ENCODE measurements at places on chromosomes 12 and 14.

GRCh38 chr14:63096186-63096585, 50.9 kb upstream of the KCNH5 start:
- DNase-seq: no peak

DNA sequence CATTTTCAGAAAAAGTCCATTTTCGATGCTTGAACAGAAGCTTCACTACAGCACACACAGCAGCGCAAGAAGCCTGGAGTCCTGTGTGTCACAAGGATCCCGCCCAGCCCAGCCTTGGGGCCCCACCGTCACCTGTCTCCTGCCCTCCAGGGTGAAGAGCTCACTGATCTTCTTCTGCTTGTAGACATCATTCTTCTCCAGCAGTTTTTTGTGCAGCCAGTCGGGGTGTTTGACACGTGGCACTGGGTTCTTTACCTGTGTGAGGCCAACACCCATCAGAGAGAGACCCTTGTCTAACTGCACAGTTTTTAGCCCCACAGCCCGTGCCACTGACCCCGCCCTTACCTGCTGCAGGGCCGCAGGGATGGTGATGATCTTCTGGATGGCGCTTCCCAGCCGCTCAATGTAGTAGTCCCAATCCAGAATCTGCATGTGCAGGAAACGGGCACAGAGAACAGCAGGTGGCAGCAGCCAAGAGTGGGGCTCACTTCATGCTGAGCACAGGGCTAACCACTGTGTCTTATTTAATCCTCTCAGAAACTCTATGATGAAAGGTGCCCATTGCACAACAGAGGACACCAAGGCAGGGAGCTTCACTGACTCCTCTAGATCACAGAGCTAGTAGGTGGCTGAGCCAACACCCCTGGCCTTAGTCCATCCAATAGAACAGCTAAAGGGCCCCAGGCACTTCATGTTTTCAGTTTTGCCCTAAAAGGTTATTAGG, 30.0 kb downstream of the POLE start:
- DNase-seq: no peak

- DNase-seq: no peak
These were observed 596 bp upstream of the BICD1 start for GRCh38 chr12:32105986-32106516.

DNA sequence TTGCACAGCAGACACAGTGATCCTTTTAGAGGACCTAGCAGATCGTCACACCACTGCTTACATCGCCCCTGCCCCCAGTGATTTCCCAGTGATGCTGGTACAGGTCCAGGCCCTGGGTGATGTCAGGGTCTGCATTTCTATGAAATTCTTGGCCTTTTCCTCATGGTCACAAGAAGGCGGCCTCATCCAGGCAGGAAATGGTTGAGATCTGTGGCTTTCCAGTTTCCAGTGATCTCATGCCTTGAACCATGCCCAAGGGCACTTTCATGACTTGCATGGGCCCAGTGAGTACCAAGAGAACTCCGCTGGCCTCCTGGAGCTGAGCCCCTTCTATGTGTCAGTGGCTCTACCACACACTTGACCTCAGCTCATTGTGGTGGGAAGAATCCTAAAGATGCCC, 41.9 kb upstream of the BDKRB2 start:
- DNase-seq: no peak

- DNase-seq: peak; percentile 25
These were observed 42.4 kb upstream of the GPATCH2L start for GRCh38 chr14:76109087-76109880.

GRCh38 chr14:70282666-70283065, 76.8 kb downstream of the COX16 start:
- no peak for DNase-seq

GRCh38 chr12:66170606-66171005, 810 bp upstream of the TMBIM4 start:
- DNase-seq: no peak

DNA sequence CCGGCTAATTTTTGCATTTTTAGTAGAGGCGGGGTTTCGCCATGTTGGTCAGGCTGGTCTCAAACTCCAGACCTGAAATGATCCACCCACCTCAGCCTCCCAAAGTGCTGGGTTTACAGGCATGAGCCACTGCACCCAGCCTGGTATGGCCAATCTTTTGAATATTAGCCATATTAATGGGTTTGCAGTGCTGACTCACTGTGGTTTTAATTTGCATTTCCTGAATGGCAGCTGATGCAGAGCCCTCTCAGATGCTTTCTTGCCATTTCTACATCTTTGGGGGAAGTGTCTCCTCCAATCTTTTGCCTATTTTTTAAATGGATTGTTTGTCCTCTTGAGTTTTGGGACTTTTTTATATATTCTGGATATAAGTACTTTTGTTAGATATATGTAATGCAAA, 55.5 kb upstream of the NPAS3 start:
- DNase-seq: no peak

DNA sequence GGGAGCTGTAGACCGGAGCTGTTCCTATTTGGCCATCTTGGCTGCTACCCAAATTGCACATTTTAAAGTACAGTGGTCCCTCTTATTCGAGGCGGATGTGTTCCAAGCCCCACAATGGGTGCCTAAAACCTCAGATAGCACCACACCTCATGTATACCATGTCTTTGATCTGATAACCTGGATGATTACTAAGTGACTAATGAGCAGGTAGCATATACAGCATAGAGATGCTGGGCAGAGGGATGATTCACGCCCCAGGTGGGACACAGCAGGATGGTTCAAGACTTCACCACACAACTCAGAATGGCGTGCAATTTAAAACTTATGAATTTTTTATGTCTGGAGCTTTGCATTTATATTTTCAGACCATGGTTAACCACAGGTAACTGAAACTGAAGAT, 255.0 kb downstream of the AKAP6 start:
- DNase-seq: no peak

DNA sequence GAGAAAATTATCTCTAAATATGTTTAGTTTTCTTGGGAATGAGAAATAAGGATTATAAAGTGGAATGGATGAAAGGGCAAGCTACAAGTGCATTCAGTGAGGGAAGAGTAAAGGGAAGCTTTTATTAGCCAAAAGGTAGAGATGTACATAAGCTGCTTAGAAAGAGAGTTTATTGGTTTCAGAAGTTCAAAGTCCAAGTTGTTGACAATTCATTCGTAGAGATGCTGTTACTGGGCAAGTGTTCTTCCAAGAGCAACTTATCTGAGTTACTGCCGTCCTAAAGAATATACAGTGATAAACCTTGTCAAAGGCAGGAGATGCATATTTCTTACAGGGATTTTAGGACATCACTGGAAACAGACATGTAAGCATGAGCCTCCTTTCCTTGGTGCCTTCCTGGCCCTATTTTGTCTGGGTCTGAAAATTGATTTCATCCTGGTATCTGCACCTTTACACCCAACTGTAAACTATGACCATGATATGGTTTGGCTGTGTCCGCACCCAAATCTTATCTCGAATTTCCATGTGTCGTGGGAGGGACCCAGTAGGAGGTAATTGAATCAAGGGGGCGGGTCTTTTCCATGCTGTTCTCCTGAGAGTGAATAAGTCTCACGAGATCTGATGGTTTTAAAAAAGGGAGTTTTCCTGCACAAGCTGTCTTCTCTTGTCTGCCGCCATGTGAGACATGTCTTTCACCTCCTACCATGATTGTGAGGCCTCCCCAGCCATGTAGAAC, 46.8 kb downstream of the TRMT5 start:
- DNase-seq: no peak

GRCh38 chr12:68231229-68231628, 5.6 kb upstream of the IL26 start:
- DNase-seq: no peak

- DNase-seq: no peak
These were observed 1.9 kb downstream of the TMTC2 start for GRCh38 chr12:82688596-82688995.

DNA sequence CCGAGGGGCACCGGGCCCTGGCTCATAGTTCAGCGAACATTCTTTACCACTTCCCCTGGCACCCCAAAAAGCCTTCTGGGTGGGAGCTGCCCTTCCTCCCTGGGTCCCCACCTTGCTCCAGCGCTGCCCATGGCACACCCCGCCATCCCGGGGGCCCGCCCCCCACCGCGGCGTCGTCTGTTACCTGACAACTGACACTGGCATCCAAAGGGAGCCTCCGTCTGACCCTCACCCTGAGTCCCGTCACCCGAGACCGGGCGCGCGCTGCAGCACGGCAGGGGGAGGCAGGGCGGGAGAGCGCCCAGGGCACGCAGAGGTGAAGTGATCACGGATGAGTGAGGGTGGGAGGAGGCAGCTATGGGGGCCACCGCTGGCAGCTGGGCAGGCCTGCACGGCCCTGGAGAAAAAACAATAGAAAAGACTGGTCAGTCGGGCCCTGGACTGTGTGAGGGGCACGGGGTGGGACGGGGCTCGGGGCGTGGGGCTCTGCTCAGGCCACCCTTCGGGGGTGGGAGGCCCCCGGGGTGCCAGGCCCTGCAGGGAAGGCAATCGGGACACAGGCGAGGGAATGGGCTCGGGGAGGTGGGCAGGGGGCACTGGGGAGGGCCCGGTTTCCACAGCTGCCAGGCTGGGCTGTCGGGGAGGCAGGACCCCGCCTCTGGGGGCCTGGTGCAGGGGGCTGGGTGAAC, 40.7 kb downstream of the BCL11B start:
- DNase-seq: no peak

- peak; percentile 1 for DNase-seq
These were observed 155.3 kb upstream of the CCDC196 start for GRCh38 chr14:66330916-66331315.

- no peak for DNase-seq
These were observed 30.4 kb upstream of the GNPNAT1 start for GRCh38 chr14:52821805-52822250.

DNA sequence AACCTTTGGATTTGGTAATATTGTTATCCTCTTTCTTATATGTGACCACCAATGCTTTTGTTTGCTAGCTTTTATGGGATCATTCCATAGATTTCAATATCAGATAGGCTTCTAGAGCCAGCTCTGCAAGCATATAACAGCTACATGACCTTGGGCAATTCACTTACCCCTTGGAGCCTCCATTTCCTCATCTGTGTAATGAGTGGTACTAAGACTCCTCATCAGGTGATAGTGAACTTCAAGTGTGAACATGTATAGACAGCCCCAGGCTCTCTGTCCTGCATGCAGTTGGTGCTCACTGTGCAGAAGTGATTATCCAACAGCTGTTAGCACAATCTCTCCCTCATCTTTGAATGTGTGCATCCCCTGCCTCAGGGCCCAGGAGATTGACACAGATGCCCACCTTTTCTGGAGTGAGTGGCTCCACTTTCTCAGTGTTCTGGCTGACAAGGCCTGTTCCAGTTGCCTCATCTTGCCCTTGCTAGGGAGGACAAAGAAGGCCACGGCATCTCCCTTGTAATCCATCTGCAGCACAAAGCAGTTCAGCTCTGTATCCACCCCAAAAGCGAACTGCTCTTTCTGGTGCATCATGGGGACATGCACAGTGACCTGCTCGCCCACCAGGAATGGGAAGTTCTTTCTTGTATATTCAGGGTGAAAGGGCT, 9.2 kb downstream of the SERPINA9 start:
- no peak for DNase-seq

DNA sequence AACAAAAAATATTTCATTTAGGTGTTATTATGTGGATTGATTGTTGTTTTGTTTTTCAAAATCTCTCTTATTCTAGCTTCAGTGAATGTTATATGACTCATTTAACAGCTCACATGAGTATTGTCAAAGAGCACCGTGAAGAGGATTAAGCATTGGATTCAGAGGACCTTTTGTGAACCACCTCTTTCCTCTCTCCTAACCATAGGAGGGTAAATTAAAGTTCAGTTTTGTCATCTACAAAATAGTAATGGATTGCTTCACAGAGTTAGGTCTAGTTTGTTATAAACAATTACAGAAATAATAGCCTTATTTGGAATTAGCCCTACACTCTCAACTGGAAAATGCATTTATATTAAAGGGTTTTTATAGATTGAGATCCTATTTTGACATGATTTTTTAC, 962 bp upstream of the KERA start:
- DNase-seq: peak; percentile 6

- no peak for DNase-seq
These were observed 63.6 kb upstream of the BCL2L14 start for GRCh38 chr12:12007001-12007712.

GRCh38 chr12:5399266-5399665, 32.6 kb upstream of the NTF3 start:
- no peak for DNase-seq

- peak; percentile 22 for DNase-seq
These were observed 13.9 kb downstream of the GALNT6 start for GRCh38 chr12:51377099-51377984.

- no peak for DNase-seq
These were observed 97.1 kb downstream of the DAD1 start for GRCh38 chr14:22491683-22492621.

DNA sequence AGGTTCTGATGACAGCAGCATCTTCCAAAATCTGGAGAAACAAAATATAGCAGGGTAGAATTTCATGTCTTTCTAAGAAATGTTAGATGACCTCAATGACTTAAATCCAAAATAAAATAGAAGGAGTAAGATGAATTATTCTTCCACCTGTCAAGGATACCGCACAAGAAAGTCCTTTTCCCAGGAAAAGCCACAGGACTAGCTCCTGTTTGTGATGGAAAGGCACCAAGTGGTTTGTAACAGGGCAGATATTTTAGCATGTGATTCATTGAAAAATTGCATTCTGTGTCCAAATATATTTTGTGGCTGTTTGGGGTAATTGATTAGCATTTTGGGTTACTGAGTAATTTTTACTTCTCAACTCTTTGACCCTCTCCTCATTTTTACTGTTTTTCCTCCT, 2.7 kb downstream of the CD163L1 start:
- no peak for DNase-seq

- no peak for DNase-seq
These were observed 31.9 kb downstream of the RDH12 start for GRCh38 chr14:67733616-67734015.

- peak; percentile 67 for DNase-seq
These were observed 640 bp downstream of the ARMH4 start for GRCh38 chr14:58151133-58152013.

GRCh38 chr14:99715266-99716000, 31.3 kb downstream of the CYP46A1 start:
- no peak for DNase-seq

GRCh38 chr12:88580051-88580871, at the start of gene KITLG:
Gene KITLG, minus strand, starts transcription at chr12:88580471. Its CDS starts 193 bp downstream, at chr12:88580278.
- peak; percentile 95 for DNase-seq

GRCh38 chr14:60867503-60868172, 113.2 kb downstream of the TRMT5 start:
- DNase-seq: no peak

DNA sequence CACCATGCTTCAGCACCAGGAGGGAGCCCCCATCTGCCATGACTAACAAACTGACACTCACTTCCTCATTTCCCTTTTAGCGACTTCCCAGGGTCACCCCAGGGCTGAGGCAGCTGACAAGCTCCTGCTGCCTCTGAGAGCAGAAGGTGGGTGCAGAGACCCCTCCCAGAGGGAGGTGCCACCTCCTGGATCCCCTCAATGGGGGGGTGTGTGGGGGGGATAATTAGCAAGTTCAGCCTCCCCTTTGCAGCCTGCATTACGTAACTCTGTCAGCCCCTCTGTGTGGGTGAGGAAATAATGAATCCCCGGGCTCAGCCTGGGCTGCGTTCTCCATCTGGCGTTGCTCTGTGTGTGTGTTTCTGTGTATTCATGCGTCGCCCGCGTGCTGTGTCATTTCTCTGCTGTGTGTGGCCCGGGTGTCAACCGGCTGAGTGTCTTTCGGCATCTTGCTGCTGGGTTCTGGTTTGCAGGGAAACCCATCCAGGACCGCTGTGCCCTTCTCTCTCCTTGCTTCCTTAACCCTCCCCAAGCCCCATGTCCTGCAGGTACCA, 28.0 kb downstream of the NOS1 start:
- no peak for DNase-seq
